ENCODE measurements at places on chromosomes 5 and 9.

DNA sequence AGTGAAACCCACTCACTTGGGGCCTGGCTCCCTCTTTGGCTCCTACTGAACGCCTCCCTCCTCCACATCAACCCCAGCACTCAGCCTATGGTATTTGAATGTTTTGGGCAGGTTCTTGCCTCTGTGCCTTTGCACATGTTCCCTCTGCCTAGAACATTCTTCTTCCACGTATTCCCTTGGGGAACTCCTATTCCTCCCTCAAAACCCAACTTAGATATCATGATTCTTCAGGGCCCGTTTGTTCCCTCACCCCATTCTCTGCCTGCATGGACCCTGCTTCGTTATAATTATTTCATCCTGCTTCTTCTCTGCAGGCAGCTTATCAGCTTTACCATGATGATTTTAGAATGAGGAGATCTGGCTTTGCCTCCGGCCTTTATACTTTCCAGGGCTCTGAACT, 215.0 kb upstream of the IER5L start:
- no peak for DNase-seq

DNA sequence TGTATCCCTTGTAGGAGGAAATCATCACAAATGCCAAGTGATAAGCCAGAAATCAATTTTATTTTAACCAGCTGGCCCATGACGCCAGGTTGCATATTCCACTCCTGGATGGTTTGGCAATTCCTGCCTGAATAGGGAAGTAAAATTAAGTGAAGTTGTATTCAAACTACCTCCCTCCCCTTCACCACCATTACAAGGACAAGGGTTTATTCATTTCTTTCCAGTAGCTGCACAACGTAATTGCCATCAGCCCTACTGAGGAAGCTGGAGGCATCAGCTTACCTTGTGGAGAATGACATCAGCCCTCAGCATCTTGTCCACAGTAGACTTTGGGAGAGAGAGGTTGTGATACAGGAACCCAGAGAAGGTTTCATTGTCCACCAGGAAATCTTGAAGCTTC, 66.6 kb downstream of the ABCA1 start:
- DNase-seq, result no peak

GRCh38 chr5:80406980-80407734, 707 bp upstream of the ZFYVE16 start:
- DNase-seq, result no peak

DNA sequence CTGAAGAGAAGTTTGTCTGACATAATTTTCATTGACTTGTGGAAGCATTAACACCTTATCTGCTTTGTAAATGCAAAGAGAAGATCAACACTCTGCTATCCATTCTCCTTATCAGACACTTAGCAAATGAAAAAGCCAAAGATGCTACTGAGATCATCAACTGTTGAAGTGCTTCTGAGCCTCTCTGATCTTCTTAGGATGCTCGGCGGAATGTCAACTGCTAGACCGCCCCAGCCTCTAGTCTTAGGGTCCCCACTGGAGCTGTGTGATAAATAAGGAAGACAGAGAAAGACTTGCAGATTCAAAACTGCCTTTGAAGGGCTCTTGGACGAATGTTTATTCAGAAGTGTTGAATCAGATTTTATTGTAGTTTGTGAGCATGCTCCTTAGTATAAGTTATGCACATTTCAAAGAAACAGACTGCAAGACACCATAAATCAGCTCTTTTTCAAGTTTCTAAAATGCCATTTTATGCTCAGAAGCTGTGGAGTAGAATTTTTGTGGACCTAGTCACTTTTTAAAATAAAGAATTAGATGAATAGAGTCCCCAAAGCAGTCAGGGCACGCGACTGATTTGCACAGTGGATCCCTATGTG, 197.9 kb downstream of the DIRAS2 start:
- DNase-seq, result no peak

DNA sequence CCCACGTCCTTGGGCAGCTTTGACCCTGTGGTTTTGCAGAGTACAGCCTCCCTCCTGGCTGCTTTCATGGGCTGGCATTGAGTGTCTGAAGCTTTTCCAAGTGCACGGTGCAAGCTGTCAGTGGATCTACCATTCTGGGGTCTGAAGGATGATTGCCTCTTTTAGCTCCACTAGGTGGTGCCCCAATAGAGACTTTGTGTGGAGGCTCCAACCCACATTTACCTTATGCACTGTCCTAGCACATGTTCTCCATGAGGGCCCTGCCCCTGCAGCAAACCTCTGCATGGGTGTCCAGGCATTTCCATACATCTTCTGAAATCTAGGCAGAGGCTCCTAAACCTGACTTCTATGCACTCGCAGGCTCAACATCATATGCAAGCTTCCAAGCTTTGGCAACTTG, 644.2 kb upstream of the CDH9 start:
- no peak for DNase-seq

GRCh38 chr9:94865582-94866452, 139.3 kb downstream of the AOPEP start:
- DNase-seq, result peak; percentile 84

- no peak for DNase-seq
Observed at GRCh38 chr9:68861436-68861835, 152.5 kb downstream of the PRKACG start.

GRCh38 chr5:9329125-9329524, 216.8 kb downstream of the SEMA5A start:
- DNase-seq, result no peak

- DNase-seq, result no peak
Observed at GRCh38 chr9:17130291-17130690, 4.5 kb upstream of the CNTLN start.

DNA sequence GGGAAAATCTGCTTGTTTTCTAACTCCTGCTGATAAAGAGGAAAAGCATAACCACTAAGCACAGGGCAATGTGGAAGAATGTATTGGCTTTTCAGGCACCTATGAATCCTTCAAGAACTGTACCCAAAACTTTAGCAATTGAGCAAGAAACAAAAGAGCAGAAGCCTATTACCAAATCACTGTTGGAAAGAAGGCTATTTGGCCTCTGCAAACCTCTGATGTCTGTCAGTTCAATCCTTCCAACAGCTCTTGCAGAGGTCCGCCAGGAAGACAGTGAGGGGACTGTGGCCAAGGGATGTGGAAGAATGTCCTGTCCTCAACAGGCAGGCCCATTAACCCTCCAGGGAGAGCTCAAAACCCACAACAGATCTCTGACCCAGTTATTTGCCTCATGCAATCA, 328.6 kb downstream of the ENC1 start:
- no peak for DNase-seq

Data from G401 (cell line).